ENCODE measurements at places on chromosomes 16 and 17.

DNA sequence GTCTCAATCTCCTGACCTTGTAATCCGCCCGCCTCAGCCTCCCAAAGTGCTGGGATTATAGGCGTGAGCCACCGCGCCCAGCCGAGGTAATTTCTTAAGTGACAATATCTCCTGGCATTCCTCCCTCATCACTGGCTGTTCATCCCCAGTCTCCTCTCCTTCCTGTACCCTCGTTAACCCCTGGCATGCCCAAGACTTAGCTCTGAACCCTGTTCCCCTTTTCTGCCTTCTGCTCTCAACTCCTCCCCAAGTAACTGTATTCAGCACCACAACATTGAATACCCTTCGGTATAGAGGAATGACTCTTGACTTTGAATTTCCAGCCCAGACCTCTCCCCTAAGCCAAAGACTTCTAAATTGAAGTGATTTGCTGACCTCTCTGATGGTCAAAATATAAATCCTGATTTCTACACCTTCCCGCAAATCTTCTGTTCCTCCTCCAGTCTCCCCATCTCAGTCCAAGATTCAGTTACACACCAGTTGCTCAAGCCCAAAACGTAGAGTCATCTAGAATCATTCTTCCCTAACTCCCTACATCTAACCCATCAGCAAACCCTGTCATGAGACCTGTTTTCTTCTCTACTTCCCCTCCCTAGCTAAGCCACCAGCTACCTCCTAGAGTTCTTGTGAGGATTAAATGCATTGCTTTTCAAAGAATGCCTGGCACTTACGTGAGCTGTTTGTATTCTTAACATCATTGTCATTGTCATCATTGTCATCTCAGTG lies 14.8 kb downstream of the PMP22 start:
- no peak for DNase-seq

DNA sequence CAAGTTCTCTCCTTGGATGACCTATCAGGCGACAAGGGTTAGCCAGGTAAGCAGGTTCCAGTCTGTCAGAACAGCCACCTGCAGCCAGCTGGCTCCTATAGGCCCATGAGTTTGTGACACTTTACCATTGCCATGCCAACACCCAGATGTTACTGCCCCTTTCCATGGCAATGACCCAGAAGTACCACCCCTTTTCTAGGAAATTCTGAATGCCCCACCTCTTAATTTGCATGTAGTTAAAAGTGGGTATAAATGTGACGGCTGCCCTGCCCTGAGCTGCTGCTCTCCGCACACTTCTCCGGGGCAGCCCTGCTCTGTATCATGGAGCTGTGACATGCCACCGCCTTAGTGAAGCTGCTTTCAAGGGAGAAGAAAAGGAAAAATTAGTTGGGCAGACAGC lies 10.0 kb upstream of the SECTM1 start:
- no peak for DNase-seq

- DNase-seq = no peak
Observed at GRCh38 chr17:56826611-56827414, 6.9 kb downstream of the C17orf67 start.

DNA sequence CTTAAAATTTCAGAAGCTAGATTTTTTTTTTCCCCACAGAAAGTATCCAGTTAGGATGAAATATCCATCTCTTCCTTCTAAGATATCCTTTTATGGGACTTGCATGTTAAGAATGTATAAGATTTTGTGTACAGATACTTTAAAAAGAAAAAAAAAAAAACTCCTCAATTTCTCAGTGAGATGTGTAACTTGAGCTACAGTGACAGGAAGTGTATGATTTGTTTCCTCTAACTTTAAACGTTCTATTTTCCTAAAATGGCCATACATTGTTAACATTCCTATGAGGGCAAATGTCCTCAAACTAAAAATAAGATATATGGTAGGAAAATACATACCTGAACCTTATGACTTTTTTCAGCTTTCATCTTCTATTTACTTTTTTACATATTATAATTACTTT lies 8.9 kb downstream of the FBXO47 start:
- no peak for DNase-seq

DNA sequence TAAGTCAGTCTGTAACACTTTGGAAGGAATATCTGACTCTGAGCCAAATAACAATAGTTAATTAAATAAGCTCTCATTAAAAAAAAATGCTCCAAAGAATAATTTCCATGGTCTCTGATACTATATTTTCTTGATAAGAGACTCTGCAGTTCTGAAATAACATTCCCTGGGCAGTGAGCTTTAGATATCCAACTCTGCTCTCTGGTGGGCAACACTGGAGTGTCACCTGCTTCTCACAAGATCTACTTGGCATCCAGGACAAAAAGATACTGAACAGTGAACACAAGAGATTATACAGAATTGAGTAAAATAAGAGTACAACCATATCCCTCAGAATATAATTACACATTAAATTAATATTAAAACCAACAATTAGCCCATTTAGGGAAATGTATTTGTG lies 13.7 kb downstream of the BLMH start:
- no peak for DNase-seq

DNA sequence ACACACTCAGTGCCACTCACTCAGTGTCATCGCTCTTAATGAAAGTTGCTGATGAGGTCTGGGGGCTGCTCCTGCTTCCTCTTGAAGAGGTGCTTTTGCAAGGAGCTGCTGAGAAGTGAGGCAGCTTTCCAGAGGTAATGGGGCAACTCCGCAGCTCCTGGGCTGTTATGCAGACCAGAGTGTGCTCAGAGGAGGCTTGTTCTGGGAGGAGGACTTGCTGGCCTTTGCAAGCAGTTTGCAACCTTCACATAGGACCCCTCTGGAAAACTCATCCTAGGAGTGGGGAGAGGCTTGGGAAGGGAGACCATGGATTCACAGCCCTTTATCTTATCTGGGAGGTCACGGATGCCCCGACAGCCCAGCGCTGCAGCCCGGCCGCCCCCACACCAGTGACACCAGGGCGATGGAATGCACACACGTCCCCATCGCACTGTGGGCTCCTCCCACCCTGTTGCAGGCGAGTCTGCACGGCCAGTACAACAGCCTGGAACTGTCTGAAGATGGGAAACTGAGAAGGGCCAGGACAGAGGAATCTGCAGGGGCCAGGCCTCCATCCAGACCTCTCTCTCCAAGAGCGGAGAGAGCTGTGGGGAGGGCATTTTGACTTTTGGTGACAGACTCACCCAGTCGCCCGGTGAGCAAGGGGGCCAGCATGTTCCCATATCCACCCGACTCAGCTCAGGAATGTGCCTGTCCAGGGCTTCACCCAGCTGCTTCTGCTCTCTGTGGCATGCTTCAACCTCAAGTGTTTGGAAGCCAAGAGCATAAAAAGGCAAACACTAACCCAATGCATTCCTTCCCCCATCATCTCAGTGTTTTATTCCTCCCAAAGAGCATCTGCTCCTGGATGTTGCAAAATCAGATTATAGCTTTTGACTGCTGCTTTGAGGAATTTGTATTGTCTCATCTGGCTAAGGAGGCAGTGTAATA lies 78.6 kb upstream of the ZNF469 start:
- no peak for DNase-seq

DNA sequence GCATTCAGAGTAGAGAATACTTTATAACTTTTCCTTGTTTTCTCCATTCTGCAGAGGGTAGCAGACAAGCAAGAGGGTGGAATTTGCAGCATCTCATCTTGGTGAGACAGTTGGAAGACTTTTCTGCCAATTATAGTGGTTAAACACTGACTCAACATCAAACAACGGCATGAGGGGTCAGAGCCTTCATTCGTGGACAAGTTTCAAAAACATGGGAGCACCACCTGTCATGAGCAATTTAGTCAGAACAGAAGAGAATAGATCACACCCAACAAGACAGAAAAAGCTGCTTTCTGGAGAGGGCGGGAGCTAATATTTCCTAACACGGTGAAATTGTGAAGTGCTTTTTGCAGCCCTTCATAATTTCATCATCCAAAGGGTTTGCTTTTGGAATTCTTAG lies 17.9 kb upstream of the ZNF652 start:
- no peak for DNase-seq

DNA sequence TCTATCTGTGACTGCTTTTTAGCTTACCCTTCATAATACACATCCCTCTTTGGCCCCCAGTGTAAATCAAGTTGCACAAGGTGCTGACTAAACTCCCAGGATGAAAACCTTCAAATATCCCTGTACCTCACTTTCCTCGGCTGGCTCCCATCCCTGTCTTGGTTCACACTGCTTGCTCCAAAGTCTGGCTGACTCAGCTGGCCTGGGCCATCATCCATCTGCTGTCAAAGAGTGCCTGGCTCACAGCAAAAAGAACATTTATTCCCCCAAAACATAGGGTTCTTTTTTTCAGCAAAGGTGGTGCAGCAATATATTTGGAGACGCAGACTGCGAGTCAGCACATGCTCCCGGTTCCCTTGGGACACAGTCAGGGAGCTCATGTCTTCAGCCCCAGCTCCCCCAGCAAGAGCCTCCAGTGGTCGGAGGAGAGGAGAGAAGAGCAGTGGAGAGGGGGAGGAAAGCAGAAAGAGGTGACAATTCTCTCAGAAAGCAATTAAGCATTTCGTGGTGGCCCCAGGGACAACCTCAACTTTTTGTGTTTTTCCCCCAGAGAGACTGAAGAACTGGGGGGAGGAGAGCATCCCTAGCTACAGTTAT lies 26.1 kb downstream of the GPR142 start:
- DNase-seq = no peak

- no peak for DNase-seq
Observed at GRCh38 chr17:80294210-80294609, 33.6 kb downstream of the RNF213 start.

DNA sequence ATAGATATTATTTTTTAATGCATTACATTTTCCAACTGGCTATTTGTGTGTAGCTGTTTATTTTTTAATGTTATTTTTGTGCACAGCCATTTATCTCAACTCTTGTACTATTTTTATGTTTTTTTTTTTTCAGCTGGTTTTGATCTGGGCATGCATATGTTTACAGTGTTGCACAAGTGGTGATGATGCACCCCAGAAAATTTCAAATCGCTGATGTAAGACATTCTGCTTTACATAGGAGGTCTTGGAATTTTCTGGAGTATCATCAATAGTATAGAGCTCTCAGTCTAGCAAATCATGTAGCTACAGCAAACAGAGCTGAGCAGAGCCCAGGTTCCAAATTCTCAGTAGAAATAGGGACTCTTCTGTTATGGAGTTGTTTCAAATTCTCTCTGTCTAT lies 30.2 kb downstream of the CACNG5 start:
- no peak for DNase-seq

GRCh38 chr17:40326014-40326831 lies 17.2 kb downstream of the RARA start:
- peak; percentile 56 for DNase-seq

DNA sequence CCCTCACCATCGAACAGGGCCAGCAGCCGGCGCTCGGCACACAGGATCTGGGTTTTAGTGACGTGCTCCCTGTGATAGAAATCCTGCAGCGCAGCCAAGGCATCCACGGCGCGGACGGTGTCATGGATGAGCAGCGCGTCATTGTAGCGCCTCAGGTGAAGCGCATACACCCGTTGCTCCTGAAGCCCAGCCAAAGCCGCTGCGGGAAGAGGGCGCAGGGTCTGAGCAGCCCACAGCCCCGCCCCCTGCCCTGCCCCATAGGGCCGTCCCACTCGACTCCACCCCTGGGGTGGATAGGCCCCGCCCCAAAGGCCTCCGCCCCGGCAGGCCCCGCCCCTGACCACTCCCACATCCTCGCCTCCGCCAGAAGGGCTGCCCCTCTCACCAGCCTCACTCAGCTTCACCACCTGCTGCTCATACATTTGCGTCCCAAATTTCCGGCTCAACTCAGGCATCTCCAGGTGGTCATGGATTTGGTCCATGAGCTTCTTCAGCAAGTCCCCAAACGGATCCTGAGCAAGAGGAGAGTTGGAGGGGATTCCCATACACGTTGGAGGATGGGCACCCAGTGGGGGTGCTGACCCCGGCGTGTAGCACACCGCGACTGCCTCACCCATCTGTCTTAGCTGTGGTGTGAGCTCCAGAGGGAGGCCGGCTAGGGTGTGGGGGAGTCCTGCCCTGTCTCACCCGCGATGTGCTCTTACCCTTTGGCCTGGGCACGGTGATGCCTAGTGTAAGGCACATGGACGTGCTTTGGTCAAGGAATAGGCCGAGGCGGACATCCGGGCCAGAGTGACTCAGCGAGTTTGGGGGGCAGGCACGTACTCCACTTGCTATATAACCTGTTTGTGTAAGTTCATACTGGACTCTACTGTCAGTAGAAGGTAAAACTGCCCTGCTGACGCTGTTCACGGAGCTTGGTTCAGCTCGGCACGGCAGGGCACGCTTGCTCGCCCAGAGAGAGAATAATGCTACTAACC lies 4.6 kb downstream of the DHX58 start:
- peak; percentile 92 for DNase-seq

DNA sequence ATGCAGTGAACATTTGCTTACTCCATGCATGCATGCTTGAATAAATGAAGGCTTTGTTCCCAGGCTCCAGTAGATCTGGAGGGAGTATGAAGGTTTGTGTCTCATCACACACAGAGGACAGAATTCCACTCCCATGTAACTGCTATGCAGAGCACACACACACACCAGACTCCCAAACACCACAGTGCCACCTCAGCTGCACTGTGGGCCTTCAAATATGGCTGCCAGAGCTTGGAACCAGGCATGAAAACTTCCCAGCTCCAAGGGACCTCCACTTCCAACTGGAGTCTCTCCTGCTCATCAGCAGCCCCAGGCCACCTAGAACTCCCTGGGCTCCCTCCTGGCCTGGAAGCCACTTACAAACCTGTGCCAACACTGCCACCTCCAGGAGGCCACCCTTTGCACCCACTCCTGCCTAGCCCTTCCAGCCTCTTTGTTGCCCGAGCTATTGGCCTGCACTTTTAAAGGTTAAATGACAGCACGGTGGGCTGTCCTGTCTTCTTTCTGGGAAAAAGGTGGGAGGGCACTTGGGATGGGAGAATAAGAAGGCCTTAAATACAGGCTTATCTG lies 151.2 kb downstream of the ZNF423 start:
- DNase-seq = no peak

- DNase-seq = no peak
Observed at GRCh38 chr17:20210180-20210579, 201.0 kb downstream of the SPECC1 start.

DNA sequence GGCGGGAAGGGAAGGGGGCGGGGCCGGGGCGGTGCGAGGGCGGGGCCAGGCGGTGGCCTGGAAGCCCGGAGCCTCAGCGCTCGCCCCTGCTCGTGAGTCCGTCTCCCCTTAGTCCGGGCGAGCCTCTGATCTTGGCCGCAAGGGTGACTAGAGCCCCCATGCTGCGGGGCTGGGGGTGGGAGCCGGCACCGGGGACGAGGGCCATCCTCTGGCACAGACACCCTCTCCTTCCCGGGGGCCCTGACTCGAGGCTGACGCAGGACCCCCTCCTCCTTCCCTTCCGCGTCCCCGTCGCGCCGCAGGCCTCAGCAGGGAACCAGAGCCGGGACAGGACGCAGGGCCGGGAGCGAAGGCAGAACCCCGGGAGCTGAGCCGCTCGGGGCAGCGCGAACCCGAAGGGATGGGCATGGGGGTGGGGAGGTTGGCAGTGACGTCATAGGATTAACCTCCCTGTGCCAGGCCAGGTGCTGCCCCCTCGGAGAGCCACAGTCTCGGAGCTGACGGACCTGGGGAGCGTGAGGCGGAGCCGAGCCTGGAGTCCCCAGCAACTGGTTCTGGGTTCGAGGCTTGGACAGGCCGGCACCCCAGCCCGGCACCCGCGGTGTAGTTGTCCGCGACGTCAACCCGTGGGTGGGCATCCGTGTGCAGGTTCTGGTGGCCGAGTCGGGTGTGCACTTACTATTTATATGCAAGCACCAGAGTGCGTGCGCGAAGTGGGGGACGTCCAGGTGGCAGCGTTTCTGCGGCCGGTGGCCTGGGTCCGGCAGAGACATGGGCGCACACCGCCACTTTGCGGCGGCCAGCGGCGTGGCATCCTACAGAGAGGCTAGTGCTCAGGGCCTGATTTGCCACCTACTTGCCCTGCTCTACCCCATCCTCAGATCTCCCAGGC lies 503 bp upstream of the PLCD3 start:
- DNase-seq = peak; percentile 67
